Activated CD4-positive, alpha-beta T cell treated with anti-CD3 and anti-CD28 coated beads, Interleukin-2, amount 10 ng/mL, durations not matched to agents 7 days and 5 days (primary cell): ENCODE measurements at places on chromosomes 3 and 15. TPM values are rescaled to one million over a fixed set of nuclear protein-coding genes. Genes with fewer than 3 reads are reported as not detected.

RAB43 gene
- 59.1 TPM for total RNA-seq

CCNB2 gene
- 94.1 TPM for total RNA-seq

- DNase-seq: peak; percentile 16
Measured at GRCh38 chr3:81302045-81302444, 459.4 kb downstream of the GBE1 start.

DNA sequence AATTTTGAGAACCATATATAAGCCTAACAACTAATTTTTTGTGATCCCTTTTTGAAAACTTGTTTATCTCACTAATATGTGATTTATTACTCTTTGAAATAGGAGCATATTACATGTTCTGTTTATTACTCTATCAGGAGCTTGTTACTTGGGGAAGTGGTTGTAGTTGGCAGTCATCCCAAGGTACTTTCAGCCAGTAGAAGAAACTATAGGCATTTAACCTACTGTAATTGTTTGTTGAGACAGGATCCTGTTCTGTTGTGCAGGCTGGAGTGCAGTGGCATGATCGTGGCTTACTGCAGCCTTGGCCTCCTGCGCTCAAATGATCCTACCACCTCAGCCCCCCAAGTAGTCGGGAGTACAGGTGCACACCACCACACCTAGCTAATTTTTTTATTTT lies 195.6 kb downstream of the TCF12 start:
- DNase-seq: no peak

DNA sequence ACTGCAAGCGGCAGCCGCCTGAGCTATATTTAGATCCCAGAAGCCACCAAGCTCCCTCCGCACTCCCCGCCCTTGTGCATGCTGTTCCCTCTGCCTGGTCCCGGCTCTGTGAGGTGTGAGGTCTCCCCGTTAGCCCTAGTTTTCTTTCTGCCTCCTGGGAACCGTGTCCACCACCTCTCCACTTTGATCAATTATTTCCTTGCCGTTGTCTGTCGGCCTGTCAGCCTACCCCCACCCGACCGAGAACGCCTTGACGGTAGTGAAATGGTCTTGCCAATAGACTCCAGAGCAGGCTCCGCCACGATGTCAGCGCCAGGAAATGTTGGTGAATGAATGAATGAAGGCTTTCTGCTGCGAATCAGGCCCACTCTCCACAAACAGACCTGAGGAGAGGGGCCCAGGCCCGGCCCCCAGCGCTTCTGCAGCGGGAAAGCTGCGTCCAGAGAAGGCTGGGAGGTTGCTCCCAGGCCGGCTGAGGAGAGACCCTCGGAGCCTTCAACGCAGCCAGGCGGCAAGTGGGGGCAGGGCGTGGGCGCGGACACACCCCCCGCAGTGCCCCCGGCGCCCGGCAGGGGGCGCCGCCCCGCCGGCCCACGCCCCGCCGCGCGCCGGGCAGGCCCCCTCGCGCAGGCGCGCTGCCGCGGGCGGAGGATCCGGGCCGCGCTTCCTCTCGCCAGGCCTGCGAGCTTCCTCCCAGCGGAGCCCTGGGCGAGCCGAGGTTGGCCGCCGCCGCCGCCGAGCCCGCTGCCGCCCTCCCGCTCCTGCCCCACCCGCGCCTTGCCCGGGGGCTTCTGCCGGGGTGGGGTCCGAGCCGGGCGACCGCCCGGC lies at the start of gene CSK:
Gene CSK, plus strand, starts transcription at position 650 of the 828 bp plus-strand sequence. CDS start 16,218 bp downstream, outside the sequence.
- peak; percentile 74 for DNase-seq
